ENCODE measurements at places on chromosomes 2 and 18. TPM values are rescaled to one million over a fixed set of nuclear protein-coding genes. Genes with fewer than 3 reads are reported as not detected.

Gene CTAGE1
- not detected for total RNA-seq

DNA sequence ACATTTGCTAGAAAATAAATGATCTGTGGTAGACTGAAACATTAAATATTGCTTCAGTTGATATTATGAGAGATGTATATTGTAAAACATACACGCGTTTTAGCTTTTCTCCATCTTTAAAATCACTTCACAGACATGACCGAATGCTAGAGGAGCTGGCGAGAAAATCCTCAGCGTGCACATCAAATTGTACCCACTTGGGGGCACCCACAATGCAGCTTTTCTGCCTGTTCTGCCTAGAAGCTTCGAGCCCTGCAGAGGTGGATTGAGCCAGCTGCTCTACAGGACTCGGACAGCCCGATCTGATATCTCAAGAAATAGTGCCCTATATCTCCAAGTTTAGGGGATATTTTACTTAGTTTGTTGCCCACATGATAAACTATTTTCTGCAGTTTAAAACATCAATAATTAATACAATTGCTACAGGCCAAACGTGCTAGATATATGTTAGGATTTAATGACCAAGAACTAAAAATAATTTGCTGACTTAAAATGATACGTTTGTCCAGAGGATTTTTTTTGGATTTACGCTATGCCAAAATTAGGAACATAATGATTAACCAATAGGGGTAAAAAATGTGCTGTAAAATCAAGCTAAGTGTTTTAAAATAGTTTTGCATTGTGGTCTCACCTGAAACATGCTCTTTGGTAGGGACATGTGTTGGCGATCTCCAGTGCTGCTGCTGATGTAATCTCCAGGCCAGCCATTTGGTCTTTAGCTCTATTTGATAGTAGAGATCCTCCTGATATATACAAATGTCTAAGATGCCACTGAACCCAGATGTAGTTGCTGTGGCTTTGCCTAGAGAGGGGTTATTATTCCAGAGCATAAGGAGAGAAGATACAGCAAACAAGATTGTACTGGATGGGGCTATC, 22.3 kb upstream of the ATP5MC3 start:
- DNase-seq, result peak; percentile 58

DNA sequence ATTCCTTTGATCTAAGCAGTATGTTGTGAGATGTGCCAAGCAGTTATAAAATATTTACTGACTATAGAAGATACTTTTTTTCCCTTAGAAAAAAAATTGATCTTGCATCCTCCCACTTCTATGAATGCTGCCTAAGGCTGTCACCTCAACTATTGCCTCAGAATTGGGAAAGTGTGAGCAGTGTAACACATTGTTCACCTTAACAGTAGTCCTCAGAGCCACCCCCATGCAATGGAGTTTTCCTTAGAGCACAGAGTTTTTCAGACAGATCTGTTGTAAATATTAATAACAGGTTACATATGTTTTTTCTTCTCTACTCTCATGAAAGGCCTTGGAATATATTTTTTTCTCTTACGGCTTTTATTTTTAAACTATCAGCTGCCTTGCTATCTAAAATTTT, 607.3 kb downstream of the STK39 start:
- DNase-seq, result no peak

DNA sequence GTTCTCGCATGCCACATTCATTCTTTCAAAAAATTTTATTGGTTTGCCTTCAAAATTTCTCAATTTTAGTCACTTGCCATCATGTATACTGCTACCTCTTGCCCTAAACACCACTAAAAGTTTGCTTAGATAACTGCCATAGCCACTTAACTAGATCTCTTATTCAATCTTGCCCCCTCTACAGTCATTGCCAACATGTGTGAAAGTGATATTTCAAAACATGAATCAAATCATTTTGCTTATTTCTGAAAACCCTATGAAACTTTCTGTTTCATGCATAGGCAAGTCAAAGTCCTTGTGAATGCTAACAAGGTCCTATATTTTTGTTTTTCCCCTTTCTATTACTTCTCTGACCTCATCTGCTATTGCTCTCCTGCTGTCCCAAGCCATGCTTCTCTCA, 397.1 kb downstream of the KCNJ3 start:
- DNase-seq, result no peak

- no peak for DNase-seq
Measured at GRCh38 chr2:68412127-68412819, 47.2 kb downstream of the PLEK start.

Gene CSRNP3
- 28.4 TPM for total RNA-seq

- no peak for DNase-seq
Measured at GRCh38 chr18:371609-371982, 103.7 kb upstream of the THOC1 start.

Gene CDH7
- total RNA-seq, result 7.3 TPM

- DNase-seq, result no peak
Measured at GRCh38 chr2:112927745-112928144, 16.8 kb downstream of the IL37 start.

GRCh38 chr18:56388571-56388970, 249.8 kb downstream of the TXNL1 start:
- no peak for DNase-seq

Gene FEV
- total RNA-seq, result not detected

Gene SS18
- total RNA-seq, result 81.4 TPM

DNA sequence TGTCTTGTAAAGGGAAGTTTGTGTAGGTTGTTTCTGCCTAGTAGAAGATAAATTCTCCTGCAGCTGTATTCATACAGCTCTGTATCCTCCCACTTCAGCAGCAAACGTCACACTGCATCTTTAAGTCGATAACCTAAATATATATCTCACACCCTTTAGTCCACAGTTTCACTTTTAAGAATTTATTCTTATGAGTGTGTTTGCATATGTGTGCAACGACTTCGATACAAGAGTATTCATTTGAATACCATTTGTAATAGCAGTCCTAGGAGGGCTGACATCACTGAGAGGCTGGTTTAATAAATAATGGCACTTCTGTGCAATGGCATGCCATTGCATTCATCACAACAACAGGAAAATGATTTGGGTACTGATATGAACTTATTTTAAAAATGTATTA, 63.8 kb upstream of the MSH6 start:
- DNase-seq, result no peak

Gene ANO7
- 3.2 TPM for total RNA-seq

GRCh38 chr2:17652681-17653394, 100.8 kb downstream of the SMC6 start:
- no peak for DNase-seq

Gene CD28
- not detected for total RNA-seq

Gene TRIP12
- total RNA-seq, result 222 TPM

- no peak for DNase-seq
Measured at GRCh38 chr18:3054780-3055179, 41.8 kb upstream of the LPIN2 start.

GRCh38 chr2:10658914-10659257, 30.9 kb downstream of the NOL10 start:
- no peak for DNase-seq

- DNase-seq, result no peak
Measured at GRCh38 chr18:46199515-46200147, 95.4 kb downstream of the HAUS1 start.

Gene FBXO15
- total RNA-seq, result 2.7 TPM

GRCh38 chr2:40317761-40318160, 134.1 kb downstream of the SLC8A1 start:
- no peak for DNase-seq

DNA sequence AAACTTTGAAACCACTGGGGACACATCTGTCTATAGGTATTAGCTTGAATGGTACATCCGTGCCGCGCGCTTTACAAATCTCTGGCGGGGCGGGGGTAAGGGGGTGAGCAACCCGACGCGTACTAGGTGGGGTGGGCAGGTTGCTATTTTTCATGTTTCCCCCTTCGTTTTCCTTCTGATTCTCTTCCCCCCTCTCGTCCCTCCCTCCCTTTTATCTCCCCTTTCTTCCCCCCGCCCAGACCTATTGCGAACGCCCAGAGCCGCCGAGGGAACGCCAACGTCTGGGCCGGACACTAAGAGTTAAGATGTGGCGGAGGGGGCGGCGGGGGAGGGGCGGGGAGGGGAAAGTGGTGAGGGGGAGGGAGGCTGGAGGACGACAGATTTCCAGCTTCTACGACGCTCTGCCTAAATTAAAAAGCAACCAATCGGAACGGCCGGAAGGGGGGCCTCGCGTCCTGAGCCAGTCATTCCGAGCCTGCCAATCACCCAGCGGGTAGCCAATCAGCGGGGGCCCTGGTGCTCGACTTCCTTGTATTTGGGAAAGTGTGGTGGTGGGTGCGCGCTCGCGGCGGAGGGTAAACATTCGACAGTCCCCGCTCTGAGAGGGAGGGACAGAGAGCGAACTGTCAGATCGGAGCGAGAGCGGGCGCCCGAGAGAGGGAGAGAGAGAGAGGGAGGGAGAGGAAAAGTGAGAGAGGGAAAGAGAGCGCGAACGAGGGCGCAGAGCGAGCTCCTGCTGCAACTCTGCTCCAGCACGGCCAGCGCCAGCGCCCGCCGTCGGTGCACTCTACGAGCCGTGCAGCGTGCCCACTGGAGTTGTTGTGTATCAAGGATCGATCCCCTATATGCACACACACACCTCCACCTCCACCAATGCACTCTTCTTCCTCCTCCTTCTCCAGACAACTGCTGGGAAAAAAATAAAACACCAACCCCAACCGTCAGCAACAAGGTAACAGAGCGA, at the start of gene POU3F3:
Gene POU3F3 (plus strand): TSS at position 582 of the 964 bp plus-strand sequence. CDS start 1,396 bp downstream, outside the sequence.
- peak; percentile 90 for DNase-seq

Gene GRHL1
- 2.0 TPM for total RNA-seq

DNA sequence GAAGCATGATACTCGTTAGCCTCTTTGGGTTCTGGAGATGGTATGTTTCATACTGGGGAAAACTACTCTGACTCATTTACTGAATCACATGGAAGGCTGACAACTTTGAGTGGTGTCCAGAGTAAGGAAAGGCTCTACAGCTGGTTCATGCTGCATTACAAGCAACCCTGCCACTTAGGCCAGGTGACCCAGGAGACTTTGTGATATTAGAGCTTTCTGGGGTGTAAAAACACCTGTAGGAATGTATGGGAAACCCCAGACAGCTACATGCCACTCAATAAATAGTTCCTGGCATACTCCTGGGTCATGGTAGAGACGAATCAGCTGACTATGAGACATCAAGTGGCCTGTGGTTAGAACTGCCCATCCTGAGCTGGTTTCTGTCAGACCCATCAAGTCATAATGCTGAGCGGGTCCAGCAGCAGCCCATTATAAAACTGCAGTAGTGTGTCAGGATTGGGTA, 21.3 kb upstream of the TCF7L1 start:
- DNase-seq, result no peak

All from neural crest cell (in vitro differentiated cells).